ENCODE measurements at places on chromosomes 16 and 17.

- DNase-seq: no peak
These were observed 32.5 kb downstream of the MARF1 start for GRCh38 chr16:15610369-15610871.

DNA sequence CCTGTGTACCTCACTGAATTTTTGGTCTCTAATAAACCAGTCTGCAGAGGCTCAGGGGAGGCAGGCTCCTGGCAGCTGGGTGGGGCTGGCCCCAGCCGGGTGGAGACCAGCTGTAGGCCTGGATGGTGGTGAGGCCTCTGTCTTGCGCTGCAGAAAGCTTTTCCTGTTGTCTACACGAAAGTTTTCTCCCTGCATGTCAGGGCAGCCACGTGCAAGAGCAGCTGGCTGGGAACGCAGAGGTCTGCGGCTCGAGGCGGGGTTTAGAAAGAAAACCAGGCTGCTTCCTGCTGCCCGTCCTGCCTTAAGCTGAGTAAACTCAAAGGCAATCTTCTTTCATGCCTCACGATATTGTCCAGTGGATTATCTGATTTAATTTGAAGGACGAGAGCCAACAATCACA lies 2.4 kb downstream of the SERPINF1 start:
- no peak for DNase-seq

DNA sequence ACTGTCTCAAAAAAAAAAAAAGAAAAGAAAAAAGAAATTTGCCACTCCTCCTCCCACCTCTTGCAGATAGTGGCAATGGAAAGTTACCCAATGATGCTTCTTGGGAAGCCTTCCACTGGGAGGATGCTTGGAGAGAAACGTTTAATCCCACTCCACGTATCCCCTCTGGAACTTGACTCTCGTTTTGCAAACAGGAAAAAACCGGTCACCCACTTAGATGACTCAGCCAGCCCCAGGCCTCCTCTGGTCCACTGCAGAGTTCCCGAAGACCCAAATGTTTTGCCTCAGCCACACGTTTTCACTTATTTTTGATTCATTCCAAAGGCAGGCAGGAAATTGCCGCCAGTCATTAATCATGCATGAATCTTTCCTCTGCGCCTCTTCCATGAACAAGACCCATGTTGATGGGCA lies 9.3 kb upstream of the TNFRSF17 start:
- DNase-seq: no peak

DNA sequence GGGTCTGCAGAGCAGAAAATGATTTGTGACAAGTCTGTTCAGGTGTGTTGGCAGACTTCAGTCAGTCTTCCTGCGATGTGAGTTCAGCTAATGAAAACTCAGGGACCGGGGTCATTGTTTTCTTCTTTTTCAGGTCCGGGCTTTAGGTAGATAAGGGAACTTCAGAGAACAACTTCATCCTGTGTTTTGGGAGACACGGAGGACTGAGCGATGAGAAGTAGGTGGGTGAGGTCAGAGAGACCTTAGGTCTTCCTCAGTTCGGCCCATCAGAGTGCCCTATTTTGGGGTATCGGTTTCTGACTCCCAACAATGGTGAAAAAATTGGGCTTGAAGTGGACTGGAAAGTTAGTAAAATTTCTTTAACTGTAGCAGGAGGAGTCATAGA lies 88.9 kb upstream of the ATF7IP2 start:
- no peak for DNase-seq

DNA sequence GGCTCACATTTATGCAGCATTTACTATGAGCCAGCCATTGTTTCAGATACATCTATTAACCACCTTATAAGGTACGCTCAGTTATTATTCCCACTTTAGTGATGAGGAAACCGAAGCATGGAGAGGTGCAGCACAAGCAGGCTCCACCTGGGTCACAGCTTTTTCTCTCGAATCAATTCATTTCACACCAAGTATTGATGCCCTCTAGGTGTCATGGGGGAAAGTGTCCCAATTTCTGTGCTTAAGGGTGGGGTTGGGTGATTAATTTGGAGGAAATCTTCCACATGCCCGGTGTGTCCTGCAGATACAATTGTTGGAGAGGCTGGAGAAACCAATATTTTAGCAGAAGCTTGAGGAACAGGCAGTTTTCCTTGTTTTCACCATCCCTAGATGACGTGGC lies 62.7 kb upstream of the DNAJA2 start:
- DNase-seq: no peak

DNA sequence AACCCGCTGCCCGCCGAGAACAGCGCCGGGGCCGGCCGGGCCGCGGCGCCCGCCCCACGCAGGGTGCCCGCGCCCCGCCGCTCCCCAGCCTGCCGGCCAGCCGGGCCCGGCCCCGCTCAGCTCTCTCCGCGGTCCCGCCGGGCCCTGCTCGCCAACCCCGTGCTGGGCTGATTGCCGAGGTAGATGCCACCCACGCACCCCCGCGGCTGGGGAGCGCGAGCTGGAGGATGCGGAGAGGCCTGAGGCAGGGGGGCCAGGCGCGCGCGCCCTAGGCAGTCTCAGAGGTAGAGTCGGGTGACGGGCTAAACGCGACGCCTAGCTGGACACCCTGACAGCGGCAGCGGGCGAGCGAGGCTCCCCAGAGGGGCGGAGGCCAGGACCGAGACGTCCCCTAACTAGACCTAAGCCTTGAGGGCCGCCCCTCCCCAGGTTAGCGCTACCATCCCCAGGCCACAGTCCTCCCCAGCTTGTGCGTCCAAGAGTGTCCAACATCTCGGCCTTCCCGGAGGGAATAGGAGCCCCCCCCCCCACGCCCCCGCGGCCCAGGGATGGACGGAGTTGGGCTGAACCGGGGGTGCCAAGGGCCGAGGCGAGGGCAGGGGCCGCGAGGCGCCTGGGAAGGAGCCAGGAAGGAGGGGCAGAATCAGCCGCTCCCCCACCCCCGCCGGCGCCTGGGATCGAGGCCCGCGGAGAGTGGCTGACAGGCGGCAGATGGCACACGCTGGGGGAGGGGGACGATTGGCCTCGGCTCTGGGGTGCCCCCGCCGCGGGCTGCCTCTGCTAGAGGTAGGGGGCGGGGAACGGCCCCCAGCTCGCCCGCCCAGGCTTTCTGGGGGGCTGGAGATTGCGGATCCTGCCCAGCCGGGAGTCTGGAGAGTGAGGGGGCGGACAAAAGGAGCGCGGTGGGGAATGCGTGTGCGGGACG lies 2.5 kb upstream of the ZNF423 start:
- DNase-seq: no peak

GRCh38 chr16:31877876-31878642 lies 4.5 kb downstream of the ZNF267 start:
- no peak for DNase-seq

GRCh38 chr16:53678756-53679343 lies 24.8 kb downstream of the RPGRIP1L start:
- no peak for DNase-seq

DNA sequence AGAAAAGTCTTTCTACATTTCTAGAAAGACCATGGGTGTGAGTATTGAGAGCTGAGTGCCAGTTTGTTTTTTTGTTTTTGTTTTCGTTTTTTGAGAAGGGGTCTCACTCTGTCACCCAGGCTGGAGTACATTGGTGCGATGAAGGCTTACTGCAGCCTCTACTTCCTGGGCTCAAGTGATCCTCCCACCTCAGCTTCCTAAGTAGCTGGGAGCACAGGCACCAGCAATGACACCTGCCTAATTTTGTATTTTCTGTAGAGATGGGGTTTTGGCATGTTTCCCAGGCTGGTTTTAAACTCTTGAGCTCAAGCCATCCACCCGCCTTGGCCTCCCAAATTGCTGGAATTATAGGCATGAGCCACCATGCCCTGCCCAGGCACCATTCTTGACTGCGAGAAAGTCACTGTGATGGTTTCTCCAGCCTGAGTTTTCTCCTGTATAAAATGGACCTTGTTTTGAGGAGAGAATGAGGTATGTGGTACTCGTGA lies 673.8 kb downstream of the MAF start:
- DNase-seq: no peak

DNA sequence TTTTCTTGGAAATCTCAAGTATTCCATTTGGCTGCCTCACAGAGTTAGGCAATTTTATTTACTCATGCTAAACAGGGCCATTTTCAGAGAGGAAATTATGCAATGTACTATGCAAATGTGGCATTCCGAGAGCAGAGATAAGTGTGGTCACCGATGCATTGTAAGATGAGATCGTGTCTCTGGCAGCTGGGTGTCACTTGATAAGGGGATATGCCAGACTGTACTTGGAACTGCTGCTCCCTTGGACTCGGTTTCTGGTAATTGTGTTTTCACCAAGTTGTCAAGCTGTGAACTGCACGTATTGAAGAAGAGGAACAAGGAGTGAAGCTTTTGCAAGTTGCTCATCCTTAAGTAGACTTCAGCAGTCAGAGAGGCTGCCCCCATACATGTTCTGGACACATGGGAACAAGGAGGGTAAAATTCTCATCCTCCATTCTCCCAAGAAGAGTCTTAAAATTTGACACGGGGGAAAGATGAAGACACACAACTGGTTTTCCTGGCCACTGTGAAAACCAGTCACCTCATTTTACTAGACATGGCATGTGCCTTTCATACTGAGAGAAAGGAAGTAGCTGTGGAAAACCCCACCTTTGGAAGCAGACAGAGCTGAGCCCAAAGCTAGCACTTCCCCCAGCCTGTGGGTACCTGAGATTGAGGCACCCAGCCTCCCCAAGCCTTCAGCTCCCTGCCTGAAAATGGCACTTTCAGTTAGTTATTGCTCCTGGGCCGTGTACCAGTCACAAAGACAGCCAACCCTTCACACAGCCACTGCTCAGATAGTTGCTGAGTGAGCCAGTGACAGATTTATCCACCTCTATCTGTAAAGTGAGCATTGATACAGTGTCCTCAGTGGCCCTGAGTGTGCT lies 150.7 kb downstream of the SOCS1 start:
- no peak for DNase-seq

DNA sequence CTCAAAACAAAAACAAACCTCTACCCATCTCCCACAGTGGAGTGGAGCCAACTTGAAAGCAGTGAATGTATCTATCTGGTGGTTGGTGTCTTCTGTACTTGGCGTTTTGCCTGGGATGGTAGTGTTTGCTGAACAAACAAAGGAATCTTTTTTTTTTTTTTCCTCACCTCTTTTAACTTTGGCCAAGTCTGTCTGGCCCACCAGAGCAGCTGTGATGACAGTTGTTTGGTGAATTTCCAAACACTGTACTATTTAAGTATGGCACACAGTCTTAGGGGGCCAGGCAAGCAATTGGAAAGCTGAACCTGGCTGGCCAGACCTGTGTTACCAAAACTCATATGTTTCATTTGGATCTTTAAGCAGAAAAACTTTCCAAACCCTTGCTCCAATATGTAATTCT lies 101.8 kb upstream of the CDH13 start:
- no peak for DNase-seq

- DNase-seq: no peak
These were observed 8.6 kb downstream of the HIC1 start for GRCh38 chr17:2063261-2064146.

DNA sequence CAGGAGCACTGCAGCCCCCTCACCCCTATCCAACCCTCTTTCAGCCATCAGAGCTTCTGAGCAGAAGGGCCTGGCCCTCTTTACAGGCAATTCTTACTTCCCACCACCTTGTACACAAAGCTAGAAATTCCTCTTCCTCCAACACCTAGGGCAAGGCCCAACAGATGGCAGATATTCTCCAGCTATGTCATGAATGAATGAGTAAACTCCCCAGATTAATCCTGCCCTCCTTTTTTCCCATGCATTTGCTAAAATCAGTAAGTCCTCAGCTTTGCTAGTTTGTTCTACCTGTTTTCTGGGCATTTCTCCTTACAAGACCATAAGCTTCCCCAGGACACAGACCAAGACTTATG lies 20.4 kb upstream of the MRPS23 start:
- DNase-seq: no peak

DNA sequence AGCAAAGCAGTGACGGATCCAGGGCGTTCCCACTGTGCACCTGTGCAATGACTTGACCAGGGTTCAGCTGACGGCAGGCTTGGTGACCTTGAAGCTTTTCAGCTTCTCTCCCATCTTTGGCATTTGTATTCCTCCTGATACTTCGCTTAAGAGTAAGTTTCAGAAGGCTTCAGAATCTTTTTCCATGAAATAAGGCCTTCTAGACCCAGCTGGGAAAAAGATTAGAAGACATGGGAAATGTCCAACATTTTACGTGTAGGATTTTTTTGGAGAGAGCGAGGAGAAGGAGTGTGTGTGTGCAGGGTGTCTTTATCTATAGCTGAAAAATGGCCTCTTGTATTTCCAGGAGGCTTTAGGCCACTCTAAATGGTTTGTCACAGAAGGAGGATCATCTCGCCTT lies 104.1 kb downstream of the BANP start:
- no peak for DNase-seq

DNA sequence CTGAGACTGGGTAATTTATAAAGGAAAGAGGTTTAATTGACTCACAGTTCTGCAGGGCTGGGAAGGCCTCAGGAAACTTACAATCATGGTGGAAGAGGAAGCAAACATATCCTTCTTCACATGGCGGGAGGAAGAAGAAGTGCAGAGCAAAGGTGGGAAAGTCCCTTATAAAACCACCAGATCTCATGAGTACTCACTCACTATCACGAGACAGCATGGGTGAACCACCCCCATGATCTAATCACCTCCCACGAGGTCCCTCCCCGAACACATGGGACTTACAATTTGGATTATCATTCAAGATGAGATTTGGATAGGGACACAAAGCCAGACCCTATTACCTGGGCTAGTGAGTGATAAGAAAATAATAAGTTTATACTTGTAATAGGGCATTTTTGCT lies 70.6 kb upstream of the HS3ST2 start:
- no peak for DNase-seq

- no peak for DNase-seq
These were observed 687 bp upstream of the NARF start for GRCh38 chr17:82457929-82458178.

DNA sequence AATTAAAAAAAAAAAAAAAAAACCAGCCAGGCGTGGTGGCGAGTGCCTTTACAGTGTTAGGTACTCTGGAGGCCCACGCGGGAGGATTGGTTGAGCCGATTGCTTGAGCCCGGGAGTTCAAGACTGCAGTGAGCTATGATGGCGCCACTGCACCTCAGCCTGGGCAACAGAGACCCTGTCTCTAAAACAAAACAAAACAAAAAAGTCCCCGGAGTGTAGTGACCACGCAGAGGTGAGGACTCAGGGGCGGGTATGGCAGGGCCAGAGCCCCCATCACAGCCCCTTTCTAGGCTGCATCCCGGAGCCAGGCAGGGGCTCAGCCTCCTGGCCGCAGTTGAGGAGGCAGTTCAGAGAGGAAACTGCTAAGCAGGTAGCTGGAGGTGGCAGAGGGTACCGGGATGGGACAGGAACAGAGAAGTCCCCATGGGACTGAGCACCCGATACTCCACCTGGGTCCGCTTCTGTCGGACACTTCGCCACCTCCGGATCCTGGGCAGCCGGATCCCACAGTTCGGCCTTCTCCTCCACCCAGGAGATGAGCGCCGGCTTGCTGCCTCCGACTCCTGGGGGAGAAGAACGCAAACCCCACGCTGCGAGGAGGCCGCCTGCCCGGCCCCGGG lies 800 bp downstream of the ZNF747 start:
- no peak for DNase-seq

GRCh38 chr17:45948881-45949624 lies 50.0 kb upstream of the STH start:
- DNase-seq: no peak

GRCh38 chr17:69084911-69085310 lies 24.2 kb upstream of the ABCA9 start:
- no peak for DNase-seq

GRCh38 chr16:3094289-3095027 lies 4.6 kb downstream of the ZSCAN10 start:
- no peak for DNase-seq

GRCh38 chr17:82283208-82283749 lies 9.8 kb upstream of the CSNK1D start:
- DNase-seq: no peak

Measured in cortex of kidney (tissue), 1 donor.